ENCODE measurements at places on chromosomes 5 and 9.

DNA sequence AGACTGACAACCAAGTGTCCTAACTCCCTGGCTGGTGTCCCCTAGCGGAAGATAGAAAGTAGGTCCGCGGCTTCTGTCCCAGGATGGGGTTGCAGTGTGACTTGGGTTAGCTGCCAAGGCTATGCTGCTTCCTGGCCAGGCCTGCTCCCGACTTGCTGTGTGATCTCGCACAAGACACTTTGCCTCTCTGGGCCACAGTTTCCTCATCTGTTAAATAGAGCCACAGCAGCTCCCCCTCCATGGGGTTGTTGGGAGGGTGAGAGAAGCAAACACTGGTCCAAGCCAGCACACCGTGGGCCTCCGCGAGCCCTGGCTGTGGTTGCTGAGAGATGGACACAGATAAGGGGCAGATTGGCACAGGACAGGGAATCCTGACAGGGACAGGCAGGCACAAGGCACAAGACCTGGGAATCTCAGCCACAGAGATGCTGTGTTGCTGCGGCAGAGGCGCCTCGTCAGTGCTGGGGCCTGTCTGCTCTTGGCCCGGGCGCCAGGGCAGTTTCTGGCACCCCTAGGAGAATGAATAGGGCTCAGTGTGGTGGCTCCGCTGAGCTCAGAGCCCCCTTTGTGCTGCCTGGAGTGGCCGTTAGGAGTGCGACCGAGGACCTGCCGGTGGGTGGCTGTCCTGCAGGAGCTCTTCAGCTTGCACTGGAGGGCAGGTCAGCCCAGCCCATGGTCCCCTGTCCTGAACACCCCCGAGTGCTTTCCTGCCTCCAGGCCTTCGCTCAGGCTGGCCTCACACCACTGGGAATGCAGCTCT lies 1.8 kb upstream of the SH2D3C start:
- DNase-seq: no peak

- DNase-seq: no peak
Measured at GRCh38 chr5:132675936-132676689, 2.3 kb downstream of the IL4 start.

GRCh38 chr5:34464829-34465228 lies 191.3 kb upstream of the RAI14 start:
- DNase-seq: no peak

GRCh38 chr5:133694181-133694831 lies 82.0 kb upstream of the FSTL4 start:
- DNase-seq: peak; percentile 19

DNA sequence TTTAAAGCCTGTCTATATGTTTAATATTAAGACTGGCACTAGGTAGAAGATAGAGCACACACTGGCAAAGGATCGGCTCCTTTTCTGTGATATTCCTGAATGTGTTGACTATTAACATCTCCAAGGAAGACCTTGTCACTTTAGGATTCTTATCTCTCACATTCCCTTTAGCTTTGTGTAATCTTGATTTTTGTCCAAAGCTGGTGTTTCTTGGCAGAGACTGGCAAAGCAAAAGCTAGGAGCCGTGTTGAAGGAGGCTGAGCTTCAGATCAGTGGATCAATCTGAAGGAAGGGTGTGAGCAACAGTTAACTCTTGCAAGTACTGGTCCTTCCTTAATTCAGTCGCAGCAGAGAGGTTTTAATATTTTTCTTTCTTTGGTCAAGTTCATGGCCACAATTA lies 830.4 kb upstream of the ZNF608 start:
- DNase-seq: no peak

DNA sequence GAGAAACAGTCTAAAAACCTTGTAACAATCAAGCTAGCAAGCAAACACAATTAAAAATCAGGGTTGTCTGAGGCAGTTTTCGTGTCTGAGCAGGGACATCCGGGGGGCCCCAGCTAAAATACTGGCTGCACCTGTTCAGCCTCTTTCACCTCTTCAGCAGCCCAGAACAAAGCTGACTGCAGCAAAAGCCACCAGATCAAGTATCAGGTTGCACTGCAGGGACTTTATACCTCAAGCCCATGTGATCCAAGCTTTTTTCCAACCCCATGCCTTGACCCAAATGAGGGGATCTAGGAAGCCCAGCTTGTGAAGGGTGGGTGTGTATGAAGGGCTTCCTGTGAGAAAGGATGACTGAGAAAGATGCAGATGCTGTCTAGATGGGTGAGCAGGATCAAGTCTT lies 133.4 kb downstream of the SEMA6A start:
- no peak for DNase-seq

DNA sequence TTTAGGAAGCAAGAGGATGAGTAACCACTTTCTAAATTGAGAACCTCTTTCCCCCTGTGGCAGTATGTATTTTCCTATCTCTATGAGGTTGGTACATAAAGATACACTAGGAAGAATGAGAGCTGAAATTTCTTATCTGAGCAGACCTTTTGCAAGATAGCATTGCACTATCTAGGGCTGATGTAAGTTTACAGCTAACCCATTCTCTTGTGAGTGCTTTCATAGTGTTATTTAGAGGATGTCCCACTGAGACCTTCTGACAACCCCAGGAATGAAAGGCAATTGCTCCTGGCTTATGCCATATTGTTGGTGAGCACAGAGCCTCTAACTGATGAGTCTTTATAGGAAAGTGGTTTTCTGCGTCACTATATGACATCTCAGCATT lies 1209.3 kb upstream of the CDH6 start:
- no peak for DNase-seq

GRCh38 chr5:82287625-82288024 lies 9.5 kb upstream of the RPS23 start:
- no peak for DNase-seq

DNA sequence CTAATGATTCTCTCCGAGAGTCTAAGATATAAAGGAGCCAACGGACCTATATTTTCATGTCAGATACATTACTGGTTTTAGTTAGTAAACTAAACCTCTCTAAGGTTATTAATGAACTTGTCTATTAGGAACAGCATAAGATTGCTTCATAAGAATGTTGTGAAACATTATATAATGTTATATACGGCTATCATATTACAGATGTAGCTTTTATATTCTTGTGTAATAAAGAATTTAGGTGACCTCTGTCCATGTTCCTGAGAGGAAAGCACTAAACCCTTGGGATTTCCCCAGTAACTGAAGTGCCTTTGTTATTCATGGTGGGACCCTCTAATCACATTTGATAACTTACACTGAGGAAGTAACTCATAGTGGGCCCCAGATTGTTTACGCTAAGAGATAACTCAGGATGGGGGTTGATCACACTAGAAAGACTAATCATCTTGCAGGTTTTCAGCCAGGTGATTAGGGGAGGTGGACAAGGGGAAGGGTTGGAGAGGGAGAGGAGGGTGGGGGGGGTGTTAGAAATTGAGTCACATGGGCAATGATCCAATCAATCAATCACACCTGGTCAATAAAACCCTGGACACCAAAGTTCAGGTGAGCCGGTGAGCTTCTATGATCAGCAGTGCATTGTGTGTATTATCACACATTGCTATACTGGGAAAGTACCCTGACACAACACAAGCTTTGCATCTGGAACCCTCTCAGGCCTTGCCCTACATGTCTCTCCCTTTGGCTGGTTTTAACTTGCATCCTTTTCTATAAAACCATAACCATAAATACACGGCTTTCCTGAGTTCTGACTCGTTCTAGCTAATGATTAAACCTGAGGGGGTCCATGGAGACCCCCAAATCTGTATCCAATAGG lies 25.8 kb downstream of the ECPAS start:
- peak; percentile 42 for DNase-seq

DNA sequence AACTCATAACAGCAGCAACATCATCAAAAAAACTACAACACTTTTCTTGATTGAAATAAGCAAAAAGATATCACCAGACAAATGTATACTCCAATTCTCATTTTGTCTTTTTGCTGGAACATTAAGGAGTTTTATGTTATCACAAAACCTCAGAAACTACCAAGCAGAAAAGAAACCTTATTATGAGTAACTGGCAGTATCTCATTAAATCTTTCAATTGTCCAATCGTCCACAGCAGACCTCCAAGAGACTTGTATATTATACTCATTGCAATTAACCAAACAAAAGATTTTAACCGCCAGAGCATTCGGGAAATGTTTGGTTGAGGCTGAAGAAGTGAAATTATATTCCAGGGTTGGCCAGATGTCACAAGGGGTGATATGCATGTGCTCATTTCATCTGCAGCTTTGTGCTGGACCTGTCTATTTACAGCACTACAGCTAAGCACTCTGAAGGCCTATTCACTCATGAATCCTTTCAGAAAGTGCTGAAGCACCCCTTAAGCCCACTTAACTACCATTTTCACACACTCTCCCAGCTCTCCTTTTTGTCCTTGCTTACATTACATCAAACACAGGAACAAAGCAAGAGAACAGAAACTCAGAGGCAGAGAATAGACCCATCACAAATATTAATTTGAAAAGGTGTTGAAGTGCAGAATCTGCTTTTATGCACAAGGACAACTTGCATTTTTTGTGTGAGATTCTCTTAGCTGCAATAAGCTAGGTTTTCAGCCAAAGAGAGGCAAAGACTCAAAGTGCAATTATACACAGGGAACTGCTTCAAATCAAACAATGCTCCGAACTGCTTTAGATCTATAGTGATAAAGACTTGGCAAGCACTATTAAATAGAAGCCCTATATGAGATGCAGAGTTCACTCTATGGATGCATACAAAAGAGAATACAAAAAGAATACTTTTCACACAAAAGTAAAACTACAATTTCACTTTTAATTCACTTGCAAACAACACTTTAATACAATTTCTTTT lies 150.4 kb upstream of the POU5F2 start:
- DNase-seq: no peak

GRCh38 chr9:6428940-6429889 lies 16.2 kb downstream of the UHRF2 start:
- DNase-seq: no peak

DNA sequence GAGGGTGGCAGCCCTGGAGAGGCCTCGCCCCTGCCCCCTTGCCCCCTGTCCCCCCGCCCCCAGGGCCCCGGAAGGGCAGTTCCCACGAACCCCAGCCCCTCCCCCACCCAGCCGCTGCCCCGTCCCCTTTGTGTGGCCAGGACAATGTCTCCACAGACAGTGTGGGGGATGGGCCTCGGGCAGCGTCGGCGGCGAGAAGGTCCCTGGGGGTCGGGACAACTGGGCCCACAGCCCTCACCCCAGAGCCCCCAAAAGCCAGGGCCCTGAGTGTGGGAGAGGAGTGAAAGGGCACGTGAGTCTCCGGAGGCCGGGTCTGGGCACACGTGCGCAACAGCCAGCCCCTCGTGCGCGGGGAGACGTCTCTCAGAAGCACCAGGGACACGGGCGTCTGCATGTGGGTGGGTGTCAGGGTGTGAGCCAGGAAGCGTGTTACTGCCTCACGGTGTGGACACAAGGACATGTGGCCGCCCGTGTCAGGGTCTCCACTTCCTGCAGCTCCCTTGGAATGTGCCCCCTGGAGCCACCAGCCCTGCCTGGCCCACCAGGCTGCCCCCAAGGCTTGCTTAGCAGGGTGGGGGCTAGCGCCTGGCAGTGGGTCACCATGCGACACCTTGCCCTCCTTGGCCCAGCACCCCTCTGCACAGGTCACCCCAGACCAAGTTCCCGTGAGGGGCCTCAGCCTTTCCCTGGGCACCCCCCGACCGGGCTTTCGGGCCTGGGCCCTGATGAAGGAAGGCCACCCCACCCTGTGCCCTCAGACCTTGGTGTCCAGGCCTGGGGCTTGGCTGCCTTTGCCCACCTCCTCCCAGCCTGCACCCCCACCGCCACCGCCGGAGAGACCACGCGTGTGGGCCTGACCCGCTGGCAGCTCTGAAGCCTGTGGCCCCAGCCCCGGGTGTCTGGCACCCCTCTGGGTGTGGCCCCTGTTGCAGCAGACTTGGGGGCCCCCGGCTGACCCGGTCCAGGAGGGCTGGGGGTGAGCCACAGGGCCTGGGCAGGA lies 12.8 kb upstream of the NRARP start:
- DNase-seq: no peak

DNA sequence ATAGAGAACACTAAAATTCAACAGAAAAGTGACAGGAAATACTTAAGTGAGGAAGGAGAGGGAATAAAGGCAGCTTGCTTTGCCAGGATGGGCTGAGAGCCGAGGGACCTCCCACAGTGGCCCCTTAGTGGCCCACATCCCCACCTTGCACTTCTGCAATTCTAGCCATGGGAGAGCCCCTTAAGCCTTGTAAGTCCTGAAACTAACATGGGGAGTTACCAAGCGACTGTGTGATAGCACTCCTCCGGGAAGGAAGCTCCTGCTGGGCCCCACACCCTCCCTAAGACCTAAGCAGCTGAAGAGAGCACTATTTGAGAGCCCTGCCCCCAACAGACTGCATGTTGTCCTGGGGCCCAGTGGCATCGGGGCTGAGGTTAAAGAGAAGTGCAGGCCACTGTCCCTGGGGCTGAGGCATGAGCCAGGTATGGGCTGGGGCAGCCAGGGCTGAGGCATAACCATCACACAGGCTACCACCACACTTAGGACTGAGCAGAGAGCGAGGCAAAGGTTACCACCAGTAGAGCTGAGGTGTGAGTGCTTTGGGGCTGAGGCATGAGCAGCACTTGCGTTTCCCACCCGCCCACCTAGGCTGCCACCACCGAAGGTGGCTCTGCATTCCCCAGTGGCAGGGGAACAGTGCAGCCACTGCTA lies 301.8 kb upstream of the TRPC7 start:
- DNase-seq: no peak

DNA sequence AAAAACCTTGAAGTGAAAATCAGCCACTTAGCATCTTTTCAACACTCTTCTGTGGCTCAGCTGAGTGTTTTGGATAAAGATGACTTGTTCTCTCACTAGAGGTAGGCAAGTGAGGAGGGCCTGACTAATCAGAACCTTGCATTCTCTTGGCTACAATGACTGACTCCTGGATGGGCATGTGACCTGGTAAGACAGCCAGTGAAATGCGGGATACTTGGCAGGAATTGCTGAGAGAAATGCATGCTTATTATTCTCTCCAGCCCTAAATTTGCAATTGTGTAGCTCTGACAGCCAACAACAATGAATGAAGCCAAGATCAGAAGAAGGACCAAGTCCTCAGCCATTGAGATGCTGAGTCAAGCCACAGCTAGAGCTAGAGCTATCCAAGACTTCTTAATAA lies 490.5 kb upstream of the ZNF608 start:
- peak; percentile 9 for DNase-seq

GRCh38 chr9:17578911-17579793 lies at the start of gene SH3GL2:
Gene SH3GL2 (plus strand): TSS chr9:17579066.
- peak; percentile 38 for DNase-seq

GRCh38 chr9:97372580-97372979 lies 39.3 kb upstream of the TDRD7 start:
- no peak for DNase-seq

DNA sequence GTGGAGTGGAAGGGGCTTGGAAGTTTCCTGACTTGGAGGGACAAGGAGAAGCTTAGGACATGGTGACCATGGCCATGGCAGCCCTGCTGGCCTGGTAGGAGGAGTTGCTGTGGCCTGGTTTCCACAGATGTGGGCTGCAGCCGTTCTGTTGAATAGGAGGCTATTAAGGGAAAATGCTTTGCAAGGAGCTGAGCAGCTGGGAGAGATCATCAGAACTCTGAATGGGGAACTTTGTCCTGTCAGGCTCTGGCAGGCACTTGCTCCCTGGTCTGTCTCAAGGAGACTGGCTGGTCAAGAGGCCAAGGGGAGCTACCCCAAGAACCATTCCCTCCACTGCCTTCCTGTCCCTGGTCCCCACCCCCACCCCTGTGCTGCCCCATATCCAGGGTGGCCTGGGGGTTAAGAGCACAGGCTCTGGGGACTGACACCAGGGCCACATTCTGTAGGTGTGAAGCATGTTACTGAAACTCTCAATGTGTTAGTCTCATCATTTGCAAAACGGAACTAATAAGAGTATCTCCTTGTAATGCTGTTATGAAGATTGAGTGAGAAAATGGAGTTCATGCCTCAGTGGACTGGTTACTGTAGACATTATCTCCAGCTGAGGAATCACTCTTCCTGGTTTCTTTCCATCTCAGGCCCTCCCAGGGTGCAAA lies 84.0 kb upstream of the ARAP3 start:
- no peak for DNase-seq

Data from fibroblast of lung (primary cell).